ENCODE measurements at places on chromosomes 4 and X.

DNA sequence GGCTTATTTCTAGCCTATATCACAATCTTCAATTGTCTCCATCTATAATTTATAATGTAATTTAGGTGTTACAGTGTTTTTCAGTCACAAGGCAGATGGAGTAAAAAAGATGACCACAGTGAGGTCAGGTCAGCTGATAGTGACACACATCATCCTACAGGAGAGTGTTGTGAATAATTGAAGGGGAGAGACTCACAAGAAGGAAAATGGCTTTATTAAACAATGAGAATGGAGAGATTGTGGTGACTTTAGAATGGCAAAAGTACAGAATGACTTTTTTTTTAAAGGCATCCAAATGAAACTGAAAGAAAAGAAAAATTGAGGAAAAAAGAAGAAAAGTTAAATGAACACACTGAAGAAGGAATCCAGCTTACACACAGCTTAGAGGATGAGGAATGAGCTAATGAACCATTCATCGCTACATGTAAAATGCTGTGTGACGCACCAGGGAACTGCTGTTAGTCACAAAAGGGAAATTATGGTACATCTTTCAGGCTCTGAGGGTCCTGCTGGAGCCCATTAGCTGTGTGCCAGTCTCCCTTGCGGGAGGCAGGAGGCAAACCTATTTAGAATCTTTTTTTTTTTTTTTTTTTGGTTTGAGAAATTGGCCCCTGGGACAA, 56.6 kb downstream of the SPRY1 start:
- H3K27ac ChIP-seq = peak overlapping the region; percentile 30
- H3K4me3 ChIP-seq = no peak overlapping the region
- H3K4me1 ChIP-seq = no peaks in the 10 kb centered on the region

GRCh38 chr4:38075370-38076152, 115.4 kb downstream of the PTTG2 start:
- peak overlapping the region; percentile 1 for H3K27ac ChIP-seq
- H3K27me3 ChIP-seq = no peaks in the 10 kb centered on the region
- no peaks in the 10 kb centered on the region for H3K4me1 ChIP-seq
- H3K4me3 ChIP-seq = no peak overlapping the region

GRCh38 chr4:98518559-98519267, 139.7 kb downstream of the TSPAN5 start:
- no peaks in the 10 kb centered on the region for H3K36me3 ChIP-seq
- H3K27me3 ChIP-seq = no peaks in the 10 kb centered on the region
- H3K4me3 ChIP-seq = no peak overlapping the region
- no peak for DNase-seq
- no peaks in the 10 kb centered on the region for H3K4me1 ChIP-seq
- H3K27ac ChIP-seq = no peak overlapping the region

DNA sequence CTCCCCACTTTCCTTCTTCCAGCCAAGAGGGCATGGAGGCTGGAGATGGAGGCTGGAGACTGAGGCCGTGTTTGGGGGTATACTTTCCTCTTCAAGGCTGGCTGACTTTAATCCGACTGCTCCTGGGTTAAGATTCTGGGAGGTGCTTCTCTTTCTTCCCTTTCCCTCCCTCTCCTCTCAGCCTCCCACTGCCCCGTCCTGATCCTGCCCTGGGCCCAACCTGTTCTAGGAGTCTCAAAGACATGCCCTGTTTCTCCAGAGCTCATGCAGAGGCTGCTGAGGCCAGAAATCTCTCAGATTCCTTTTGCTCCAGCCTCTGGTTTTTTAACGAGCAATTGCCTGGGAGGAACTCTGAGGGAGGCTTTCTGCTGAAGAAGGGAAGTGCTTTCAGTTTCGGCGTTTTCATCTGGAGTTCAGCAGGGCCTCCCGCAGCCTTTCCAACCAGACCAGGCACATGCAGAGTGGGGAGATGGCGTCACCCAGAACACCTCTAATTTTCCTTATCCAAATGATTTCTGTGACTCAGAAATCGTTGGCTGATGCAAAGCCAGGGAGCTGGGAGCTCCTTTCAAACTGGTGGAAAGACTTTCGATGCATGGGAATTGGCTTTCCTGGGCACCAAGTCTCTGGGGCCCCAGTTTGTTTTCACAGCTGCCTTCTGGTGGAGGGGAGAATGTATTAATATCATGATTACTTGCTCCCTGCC, 34.5 kb upstream of the FAM9C start:
- peak overlapping the region; percentile 52 for H3K27ac ChIP-seq
- no peaks in the 10 kb centered on the region for H3K36me3 ChIP-seq
- no peaks in the 10 kb centered on the region for H3K4me1 ChIP-seq

Measured in breast epithelium (tissue), 4 donors.